ENCODE measurements at places on chromosomes 1 and 21. TPM values are rescaled to one million over a fixed set of nuclear protein-coding genes. Genes with fewer than 3 reads are reported as not detected.

- no peak for DNase-seq
- H3K4me3 ChIP-seq = no peak overlapping the region
- peaks cover 8% of the 10 kb centered on the region for H3K36me3 ChIP-seq
- no peaks in the 10 kb centered on the region for H3K27me3 ChIP-seq
Measured at GRCh38 chr1:111644506-111644905, 24.9 kb downstream of the RAP1A start.

DNA sequence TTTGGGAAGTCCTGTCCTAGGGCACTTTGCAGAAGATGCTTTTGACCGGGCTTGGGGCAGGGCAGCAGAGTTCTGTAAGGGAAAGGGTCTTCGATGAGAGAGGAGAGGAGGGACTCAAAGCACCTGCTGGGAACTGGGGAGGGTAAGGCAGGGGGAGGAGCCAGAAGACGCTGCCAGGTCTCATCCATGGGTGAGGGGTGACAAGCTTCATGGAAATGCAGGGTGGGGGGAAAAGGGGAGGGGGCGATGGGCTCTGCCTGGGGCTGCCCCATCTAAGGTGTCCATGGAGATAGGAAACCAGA, 20.9 kb upstream of the C2CD2 start:
- H3K4me1 ChIP-seq = peaks cover 15% of the 10 kb centered on the region
- H3K27ac ChIP-seq = no peak overlapping the region
- no peak overlapping the region for H3K4me3 ChIP-seq
- no peaks in the 10 kb centered on the region for H3K27me3 ChIP-seq
- no peak for DNase-seq
- H3K36me3 ChIP-seq = no peaks in the 10 kb centered on the region

GRCh38 chr1:92691925-92692324, 93.0 kb downstream of the EVI5 start:
- no peaks in the 10 kb centered on the region for H3K36me3 ChIP-seq
- no peaks in the 10 kb centered on the region for H3K27me3 ChIP-seq

DNA sequence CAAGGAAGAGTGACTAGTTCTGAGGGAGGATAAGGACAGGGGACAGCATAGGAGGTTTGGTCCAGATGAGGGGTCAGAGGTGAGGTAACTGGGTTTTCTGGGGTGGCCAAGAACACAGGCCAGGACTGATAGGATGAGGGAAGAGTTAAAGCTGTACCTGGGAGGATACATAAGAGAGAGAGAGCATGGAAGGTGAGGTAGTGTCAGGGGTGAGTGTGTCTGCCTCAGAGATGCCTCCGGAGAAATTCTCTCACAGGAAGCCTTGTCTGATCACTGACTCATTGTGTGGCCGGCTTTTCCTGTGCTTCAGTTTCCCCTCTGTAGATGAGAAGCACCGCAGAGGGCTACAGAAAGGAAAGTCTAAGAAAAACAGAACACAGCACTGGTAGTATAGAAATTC, 40.2 kb downstream of the FASLG start:
- H3K4me3 ChIP-seq = no peak overlapping the region
- H3K36me3 ChIP-seq = no peaks in the 10 kb centered on the region
- peak overlapping the region; percentile 83 for H3K27ac ChIP-seq
- peaks cover 70% of the 10 kb centered on the region for H3K4me1 ChIP-seq
- H3K27me3 ChIP-seq = no peaks in the 10 kb centered on the region
- peak; percentile 58 for DNase-seq

GRCh38 chr1:170741678-170742077, 77.7 kb downstream of the PRRX1 start:
- no peak overlapping the region for H3K4me3 ChIP-seq
- H3K27ac ChIP-seq = no peak overlapping the region
- H3K4me1 ChIP-seq = no peaks in the 10 kb centered on the region
- DNase-seq = no peak
- H3K36me3 ChIP-seq = no peaks in the 10 kb centered on the region

- H3K27ac ChIP-seq = no peak overlapping the region
- no peaks in the 10 kb centered on the region for H3K4me1 ChIP-seq
- no peaks in the 10 kb centered on the region for H3K36me3 ChIP-seq
Measured at GRCh38 chr1:73909043-73909562, 288.9 kb downstream of the LRRIQ3 start.

- no peak for DNase-seq
- H3K36me3 ChIP-seq = no peaks in the 10 kb centered on the region
- no peak overlapping the region for H3K27ac ChIP-seq
- H3K27me3 ChIP-seq = no peaks in the 10 kb centered on the region
- no peak overlapping the region for H3K4me3 ChIP-seq
Measured at GRCh38 chr1:117830222-117830621, 99.2 kb downstream of the GDAP2 start.

- H3K4me1 ChIP-seq = no peaks in the 10 kb centered on the region
- no peak for DNase-seq
- no peak overlapping the region for H3K27ac ChIP-seq
- H3K27me3 ChIP-seq = no peaks in the 10 kb centered on the region
- peaks cover 8% of the 10 kb centered on the region for H3K36me3 ChIP-seq
Measured at GRCh38 chr1:202578565-202578964, 131.7 kb downstream of the SYT2 start.

- H3K27ac ChIP-seq = no peak overlapping the region
- no peaks in the 10 kb centered on the region for H3K4me1 ChIP-seq
- H3K36me3 ChIP-seq = no peaks in the 10 kb centered on the region
- H3K27me3 ChIP-seq = no peaks in the 10 kb centered on the region
- H3K4me3 ChIP-seq = no peak overlapping the region
- DNase-seq = no peak
Measured at GRCh38 chr1:15027515-15027986, 126.0 kb upstream of the TMEM51 start.

- H3K4me1 ChIP-seq = no peaks in the 10 kb centered on the region
- H3K36me3 ChIP-seq = no peaks in the 10 kb centered on the region
- no peak for DNase-seq
- no peak overlapping the region for H3K27ac ChIP-seq
- H3K27me3 ChIP-seq = no peaks in the 10 kb centered on the region
Measured at GRCh38 chr1:57019236-57019839, 53.5 kb upstream of the C8B start.

- no peaks in the 10 kb centered on the region for H3K36me3 ChIP-seq
- H3K4me3 ChIP-seq = no peak overlapping the region
- H3K27ac ChIP-seq = no peak overlapping the region
- no peaks in the 10 kb centered on the region for H3K27me3 ChIP-seq
- no peaks in the 10 kb centered on the region for H3K4me1 ChIP-seq
Measured at GRCh38 chr21:23475281-23476219, 2131.7 kb downstream of the MRPL39 start.

DNA sequence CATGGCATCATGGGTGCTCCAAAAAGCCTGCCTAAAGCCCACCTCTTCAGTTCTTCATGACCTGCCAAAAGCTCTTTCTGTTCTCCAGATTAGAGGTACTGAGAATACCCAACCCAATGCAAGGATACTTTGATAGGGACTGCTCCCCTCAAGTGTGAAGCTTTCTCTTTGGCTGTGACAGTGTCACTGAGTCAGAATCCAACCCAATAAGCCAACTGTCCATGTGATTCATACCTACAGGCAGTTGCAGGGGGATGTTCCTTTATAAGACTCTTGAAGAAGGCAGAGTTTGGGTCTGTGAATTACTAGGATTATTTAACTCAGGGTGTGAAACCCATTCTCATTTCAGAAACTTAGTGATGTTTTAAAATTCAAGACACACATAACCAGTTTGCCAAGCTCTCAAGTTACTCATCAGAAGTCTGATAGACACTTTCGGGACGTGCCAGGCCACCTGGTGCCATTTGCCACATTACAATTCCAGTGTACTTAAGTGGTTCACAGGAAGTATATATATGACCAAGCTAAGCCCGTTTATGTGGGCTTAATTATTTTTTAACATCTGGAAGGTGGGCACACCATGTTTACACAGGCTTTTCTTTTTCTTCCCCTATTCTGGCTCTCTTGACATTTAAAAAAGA, 265.8 kb downstream of the NFIA start:
- no peaks in the 10 kb centered on the region for H3K4me1 ChIP-seq
- H3K27me3 ChIP-seq = no peaks in the 10 kb centered on the region
- no peak for DNase-seq
- H3K36me3 ChIP-seq = no peaks in the 10 kb centered on the region
- no peak overlapping the region for H3K4me3 ChIP-seq

DNA sequence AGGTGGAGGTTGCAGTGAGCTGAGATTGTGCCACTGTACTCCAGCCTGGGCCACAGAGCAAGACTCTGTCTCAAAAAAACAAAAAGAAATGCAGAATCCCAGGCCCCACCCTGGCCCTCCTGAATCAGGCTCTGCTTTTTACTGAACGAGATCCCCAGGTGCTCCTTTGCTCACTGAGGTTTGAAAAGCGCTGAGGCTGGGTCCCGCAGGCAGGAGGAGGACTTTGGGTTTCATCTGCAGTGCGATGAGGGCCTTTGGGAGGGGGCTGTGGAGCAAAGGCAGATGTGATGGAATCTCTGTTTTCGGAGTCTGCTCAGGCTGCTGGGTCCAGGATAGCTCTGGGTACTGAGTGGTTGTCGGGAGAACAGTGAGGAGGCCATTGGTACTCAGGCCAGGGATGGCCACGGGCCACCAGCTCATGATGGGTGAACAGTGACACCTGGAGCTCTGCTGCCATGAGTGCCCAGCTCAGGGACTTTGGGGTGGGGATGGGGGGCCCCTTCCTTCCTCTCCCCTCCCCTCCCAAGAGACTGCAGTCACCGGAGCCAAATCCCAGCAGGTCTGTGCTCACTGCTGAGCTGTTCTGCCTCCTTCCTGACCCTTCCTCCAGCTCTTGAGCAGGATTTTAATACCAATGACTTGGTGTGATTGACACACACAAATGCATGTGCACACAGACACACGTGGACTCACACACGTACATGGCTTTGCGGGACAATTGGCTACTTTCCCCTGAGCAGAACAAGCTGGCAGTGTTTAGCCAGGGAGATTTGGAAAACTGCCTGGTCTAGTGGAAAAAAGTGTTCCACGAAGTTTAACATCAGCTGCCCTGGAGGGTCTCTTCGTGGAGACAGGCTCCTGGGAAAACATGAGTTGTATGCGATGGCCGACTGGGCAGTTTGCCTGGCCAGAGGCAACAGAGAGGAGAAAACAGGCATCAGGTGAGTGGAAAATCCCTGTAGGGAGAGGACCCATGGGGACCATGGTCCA, 3.6 kb upstream of the DHRS3 start:
- H3K4me1 ChIP-seq = peaks cover 37% of the 10 kb centered on the region
- no peak overlapping the region for H3K27ac ChIP-seq
- H3K27me3 ChIP-seq = no peaks in the 10 kb centered on the region

DNA sequence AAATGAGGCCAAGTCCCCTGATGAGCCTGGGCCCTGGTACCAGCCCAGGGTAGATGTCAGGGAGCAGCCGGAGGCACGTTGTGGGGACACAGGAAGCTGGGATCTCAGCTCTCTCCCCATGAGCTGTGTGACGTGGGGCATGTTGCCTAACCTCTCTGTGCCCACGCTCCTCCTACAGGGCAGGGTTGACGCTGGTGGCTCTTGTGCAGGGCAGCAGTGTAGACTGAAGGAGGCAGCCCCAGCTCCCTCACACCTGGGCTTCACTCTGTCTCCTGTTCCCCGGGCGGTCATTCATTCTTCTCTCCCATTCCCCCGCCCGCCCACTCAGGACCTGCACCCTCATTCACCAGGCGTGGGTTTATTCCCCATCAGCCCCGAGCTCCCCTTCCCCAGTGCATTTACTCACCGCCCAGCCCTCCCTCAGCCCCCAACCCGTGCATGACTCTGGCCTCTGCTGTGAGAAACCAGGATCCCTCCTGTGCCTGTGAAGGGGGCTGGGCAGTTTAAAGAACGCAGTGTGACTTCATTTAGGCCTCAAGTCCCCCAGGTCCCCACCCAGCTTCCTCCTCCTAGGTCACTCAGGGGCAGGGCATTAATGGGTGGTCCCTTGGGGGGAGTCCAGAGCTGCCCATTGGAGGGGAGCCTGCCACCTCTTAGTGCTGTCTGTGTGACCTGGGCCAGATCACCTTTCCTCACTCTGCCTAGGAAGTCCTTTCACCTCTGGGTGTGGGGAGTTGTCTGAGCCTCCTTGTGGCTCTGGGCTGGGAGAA, 285.7 kb downstream of the PTPRU start:
- H3K4me3 ChIP-seq = no peak overlapping the region
- H3K36me3 ChIP-seq = no peaks in the 10 kb centered on the region
- no peaks in the 10 kb centered on the region for H3K4me1 ChIP-seq
- DNase-seq = no peak

DNA sequence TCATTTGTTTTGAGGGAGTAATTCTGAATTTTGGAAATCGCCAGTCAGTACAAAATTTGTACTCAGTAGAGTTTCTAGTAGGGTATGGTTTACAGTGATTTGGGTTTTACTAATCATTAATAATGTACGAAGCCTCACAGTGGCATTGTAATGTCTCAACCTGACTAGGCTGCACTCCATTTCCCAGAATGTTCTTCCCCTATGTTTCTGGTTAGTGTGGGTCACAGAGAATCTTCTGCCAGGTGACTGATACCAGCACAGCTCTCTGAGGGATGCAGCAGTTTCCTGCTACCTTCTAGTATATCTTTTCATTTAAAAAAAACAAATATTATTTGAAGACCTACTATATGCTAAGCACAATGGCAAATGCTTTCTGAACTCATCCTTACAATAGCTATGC, 112.9 kb downstream of the PTPN14 start:
- H3K27ac ChIP-seq = no peak overlapping the region
- no peak overlapping the region for H3K4me3 ChIP-seq
- no peaks in the 10 kb centered on the region for H3K36me3 ChIP-seq
- DNase-seq = no peak
- no peaks in the 10 kb centered on the region for H3K4me1 ChIP-seq

DNA sequence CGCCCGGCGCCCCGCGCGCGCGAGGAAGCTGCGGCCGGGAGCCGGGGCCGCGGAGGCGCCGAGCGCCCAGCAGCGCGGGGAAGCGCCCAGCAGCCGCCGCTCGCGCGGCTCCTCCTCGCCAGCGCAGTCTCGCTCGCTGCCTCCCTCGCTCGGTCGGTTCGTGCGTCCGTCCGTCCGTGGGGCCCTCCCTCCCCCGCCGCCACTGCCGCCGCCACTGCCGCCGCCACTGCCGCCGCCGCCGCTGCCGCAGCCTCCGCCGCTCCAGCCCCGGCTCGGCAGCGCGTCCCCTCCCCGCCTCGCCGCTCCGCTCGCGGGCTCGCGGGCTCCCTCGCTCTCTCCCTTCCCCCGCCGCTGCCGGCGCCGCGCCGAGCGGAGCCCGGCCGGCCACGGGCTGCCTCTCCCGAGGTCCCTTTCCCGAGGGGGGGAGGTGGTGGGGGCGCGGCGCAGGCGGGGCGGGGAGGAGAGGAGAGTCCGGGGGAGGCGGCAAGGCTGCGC, at the start of gene KCND3:
KCND3 (minus strand) TSS at position 138 of the 495 bp plus-strand sequence.
- H3K4me3 ChIP-seq = no peak within 1 kb of the TSS
- H3K36me3 ChIP-seq = no peaks in the 10 kb centered on the region
- no peak within 1 kb of the TSS for H3K27ac ChIP-seq

- no peaks in the 10 kb centered on the region for H3K27me3 ChIP-seq
- no peak overlapping the region for H3K27ac ChIP-seq
- no peak for DNase-seq
- no peaks in the 10 kb centered on the region for H3K36me3 ChIP-seq
- H3K4me3 ChIP-seq = no peak overlapping the region
Measured at GRCh38 chr1:31745096-31745945, 18.8 kb downstream of the ADGRB2 start.

CRYAA gene
- not detected for total RNA-seq

SYT14 gene
- not detected for total RNA-seq

SERPINC1 gene
- total RNA-seq = not detected

ARMH1 gene
- total RNA-seq = 79.9 TPM

SMG7 gene
- total RNA-seq = 35.2 TPM

SPATA21 gene
- not detected for total RNA-seq

PTPRU gene
- 0.16 TPM for total RNA-seq

CTSE gene
- not detected for total RNA-seq

Measured in CD4-positive, alpha-beta T cell (primary cell).